Hepatic stellate cell (primary cell): ENCODE measurements at places on chromosomes 7 and 10.
A peak's percentile ranks its signal among the peaks of the same experiment; 100 is the strongest.

DNA sequence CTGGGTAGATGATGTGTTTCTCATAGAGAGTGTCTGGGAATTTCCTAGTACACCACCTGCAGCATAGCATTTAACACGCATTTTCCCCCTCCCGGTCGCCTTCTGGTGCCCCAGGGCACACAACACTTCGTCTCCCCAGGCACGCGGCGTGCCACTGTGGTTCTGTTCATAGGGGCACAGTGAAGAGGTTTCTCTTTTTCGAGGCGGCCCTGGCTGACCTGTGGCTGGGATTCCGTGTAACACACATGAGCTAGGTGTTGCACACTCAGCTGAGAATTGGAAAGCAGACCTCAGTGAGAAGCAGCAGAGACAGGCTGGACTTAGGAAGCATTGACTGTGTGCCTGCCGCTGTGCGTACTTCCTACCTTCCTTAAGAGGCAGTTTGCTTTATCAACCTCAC, 214.3 kb upstream of the SHH start:
- DNase-seq = no peak

DNA sequence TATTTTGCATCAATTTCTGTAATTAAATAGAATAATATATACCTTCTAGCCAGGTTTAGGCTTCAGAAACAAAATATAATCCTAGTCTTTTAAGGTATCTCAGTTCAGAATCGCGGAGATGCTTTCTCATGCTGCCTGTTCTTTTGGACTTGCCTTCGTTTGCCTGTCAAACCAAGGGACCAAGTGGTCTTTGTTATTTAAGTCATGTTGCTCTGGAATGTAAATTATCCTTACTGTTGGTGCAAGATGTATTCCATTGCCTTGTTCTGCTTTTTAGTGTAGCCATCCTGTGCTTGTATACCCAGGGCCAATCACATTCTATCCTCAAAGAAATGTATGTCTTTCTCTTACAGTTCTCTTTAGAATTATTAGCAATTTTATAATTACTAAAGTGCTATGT, 1.1 kb upstream of the GIMAP4 start:
- no peak for DNase-seq

DNA sequence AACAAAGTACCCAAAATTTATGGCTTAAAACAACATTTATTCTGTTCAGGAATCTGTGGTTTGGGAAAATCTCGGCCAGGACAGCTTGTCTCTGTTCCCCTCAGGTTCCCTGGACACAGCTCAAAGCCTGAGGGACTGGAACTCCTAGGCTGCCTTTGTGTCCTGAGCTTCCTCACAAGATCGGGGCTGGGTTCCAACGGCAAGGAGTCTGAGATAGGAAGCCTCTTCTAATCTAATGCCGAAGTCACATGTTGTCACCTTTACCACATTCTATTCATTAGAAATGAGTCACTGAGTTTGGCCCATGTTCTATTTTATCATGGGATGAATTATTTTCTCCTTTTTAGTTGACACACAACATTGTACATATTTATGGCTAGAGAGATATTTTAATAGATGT, 80.5 kb downstream of the ANKRD26 start:
- no peak for DNase-seq

DNA sequence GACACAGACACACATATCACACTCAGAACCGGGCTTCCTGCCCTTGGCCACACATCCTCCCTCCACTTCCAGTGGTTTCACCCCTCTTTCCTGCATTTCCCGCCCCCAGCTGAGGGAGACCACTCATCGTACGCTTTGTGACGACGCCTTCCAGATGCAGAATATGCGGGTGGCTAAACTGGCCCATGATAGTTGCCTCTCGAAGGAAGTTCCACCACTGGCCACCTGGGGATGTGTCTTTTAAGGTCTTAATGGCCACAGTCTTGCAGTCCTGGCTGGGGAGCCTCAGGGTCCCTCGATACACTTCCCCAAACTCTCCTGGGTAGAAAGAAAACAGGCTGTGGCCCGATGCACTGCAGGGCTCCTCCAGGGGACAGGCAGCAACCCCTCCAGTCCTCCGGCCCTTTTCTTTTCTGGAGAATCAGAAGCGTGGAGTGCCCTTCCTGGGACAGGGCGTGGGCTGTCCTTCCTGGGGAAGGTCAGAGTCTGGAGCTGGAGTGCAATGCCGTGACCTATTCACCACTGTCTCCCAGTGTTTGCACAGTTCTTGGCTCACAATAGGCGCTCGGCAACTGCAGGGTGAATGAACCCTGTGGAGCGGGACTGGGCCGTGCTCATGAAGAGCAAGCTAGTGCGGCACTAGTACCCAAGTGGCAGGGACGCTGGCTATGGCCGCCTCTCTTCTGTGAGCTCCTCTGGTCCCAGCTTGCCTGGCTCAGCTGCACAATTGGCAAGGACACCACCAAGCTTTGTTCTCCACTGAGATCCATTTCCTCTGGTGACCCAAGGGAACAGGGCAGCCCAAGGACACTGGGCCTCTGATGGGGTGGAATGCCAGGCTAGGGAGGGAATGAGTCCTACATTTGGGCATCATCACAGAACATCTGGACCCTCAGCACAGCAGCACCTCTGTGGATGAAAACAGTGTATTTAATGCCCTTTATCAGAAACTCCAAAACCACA, 13.2 kb downstream of the EPHA1 start:
- no peak for DNase-seq

DNA sequence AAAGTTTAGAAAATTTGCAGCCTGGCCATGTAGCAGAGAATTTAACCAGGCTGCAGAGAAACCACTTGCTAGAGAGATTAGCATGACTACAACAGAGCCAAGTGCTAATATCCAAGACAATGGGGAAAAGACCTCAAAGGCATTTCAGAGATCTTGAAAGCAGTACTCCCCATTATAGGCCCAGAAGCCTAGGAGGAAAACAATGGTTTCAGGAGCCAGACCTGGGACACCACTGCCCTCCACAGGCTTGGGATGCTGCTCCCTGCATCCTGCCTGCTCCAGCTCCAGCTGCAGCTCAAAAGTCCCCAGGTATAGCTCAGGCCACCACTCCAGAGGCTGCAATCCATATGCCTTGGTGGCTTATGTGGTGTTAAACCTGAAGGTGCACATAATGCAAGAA, 101.5 kb upstream of the TMEM72 start:
- DNase-seq = no peak

- no peak for DNase-seq
Measured at GRCh38 chr7:131527456-131527855, 29.0 kb downstream of the PODXL start.

- no peak for DNase-seq
Measured at GRCh38 chr7:33075818-33076518, 13.4 kb upstream of the NT5C3A start.

DNA sequence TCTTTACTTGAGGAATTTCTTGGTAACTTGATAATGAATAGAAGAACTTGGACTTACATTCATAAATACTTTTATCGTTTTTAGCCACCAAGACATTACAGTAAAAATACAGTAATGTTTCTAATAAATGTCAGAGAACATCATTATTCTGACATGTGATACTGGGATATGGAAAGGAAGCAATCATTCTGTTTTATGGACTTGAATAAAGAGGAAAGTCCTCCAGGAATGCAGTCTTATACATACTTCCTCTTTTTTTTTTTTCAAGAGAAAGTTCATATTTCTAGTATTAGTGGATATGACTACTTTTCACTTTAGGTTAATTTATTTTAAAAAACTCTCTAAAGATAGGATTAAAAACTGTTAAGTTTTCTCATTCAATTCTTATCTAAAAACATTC, 220.0 kb upstream of the SEMA3C start:
- no peak for DNase-seq

DNA sequence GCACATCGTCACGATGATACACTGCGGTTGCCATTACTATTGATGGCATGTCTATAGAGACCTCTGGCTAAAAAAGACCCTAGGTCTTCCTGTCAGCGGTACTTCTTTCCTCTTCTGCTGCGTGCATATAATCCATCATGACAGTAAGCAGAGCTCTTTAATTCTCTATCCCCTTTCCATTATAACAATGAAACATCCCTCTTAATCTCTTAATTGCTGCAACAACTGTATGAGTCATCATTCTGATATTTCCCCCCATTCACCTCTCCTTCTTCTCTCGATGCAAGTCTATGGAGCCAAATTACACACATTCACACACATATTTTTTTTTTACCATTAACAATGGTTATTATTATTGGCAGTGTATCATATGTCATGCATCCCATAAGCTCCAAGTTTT, 45.2 kb upstream of the AKR1E2 start:
- DNase-seq = no peak

DNA sequence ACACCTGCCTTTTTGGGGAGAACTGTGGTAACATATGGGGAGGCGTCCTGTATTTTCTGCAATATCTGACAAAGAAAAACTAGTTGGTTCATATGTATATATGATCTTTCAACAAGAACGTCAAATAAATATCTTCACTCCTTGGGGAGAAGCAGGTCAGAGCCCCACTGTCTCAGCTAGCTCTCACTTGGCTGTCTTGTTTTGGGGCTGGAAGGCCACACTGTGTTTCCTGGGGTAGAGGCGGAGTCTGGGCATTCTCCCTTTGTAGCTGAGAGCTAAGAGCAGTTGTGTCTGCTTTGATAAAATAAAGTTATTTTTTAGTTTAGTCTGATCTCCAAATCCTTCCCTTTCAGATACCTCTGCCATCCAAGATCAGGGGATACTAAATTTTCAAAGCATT, 83.9 kb upstream of the IGFBP3 start:
- DNase-seq = no peak

DNA sequence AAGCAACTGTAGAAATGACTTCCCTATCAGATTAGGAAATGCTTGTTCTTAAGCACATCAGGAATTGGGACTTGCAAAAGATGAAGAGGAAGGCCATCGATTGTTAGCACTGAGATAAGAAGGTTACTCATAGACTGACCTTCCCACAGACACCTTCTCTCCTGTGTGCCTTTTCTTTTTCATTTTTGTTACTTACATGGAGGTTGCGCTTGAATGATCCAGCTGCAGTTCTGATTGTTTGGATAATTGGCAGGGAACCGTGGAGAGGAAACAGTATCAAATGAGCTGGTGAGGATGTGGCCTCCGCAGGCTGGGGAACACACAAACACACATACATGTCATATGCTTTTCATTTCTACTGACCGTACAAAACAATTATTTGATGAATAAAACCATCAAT, 134.9 kb upstream of the RSU1 start:
- DNase-seq = no peak

DNA sequence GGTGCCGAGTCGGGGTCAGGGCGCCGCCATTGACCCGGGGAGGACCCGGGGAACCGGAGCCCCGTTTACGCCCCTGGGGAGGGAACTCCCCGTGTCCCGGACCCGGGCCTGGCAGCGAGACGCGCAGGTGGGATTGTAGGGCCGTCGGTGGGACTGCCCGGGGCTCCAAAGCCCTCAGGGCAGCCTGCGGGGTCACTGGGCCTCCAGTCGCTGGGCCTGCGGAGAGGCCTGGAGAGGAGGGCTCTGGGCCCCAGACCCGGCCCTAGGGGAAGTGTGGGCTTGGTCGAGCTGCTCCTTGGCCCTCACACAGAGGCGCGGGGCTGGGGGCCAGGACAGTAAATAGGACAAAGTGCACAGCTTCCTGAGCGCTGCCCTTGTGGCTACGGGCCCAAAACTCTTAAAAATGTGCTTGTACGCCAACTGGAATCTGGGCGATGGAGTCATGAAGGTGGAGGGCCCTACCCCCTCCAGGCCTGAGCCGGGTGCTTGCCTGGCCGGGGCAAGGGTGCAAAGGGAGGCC, 657 bp downstream of the ECHDC3 start:
- no peak for DNase-seq

DNA sequence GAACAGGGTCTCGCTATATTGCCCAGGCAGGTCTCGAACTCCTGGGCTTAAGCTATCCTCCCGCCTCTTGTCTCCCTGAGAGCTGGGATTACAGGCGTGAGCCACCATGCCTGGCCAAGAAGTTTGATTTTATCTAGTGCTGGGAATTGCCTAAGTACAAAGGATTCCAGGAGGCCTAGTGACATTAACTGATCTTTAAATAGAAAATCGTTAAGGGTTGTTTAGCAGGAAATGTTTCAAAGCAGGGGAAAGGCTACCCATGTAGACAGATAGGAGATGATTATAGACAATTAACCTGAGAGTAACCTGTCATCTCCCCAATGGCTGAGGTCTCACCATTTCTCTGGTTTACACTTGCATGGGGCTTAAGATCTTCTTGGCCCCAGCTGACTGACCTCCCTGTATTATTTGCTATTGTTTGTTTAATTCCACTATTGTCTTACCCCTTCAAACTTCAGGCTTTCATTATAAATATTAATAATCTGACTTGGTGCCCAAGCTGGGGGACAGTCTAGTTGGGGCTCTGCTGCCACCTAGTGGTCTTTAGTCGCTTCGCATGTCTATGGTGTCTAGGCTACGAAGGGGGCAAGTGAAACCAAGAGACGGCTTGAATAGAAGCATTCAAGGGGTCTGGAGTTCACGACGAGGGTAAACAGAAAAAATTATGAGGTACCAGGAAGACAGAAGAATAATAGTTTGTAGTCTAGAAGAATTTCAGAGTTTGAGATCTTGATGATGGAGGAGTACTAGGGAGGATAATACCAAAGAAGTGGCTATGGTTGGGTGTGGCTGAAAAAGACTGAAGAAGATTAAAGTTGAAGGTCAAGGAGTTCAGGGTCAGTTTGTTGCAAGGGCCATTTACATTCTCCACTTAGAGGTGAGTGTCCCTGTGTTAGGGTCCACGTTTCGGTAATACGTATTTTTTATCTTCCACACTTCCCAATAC, 40.4 kb upstream of the BPGM start:
- peak; percentile 19 for DNase-seq

- DNase-seq = peak; percentile 50
Measured at GRCh38 chr10:63236113-63236935, 103.2 kb downstream of the NRBF2 start.

- no peak for DNase-seq
Measured at GRCh38 chr10:104925232-104925851, 284.3 kb downstream of the SORCS3 start.
